ENCODE measurements at places on chromosomes 7 and 10. TPM values are rescaled to one million over a fixed set of nuclear protein-coding genes. Genes with fewer than 3 reads are reported as not detected.

The TMEM213 gene
- total RNA-seq, result not detected

- peak; percentile 76 for DNase-seq
Observed at GRCh38 chr10:47264797-47265281, 35.2 kb upstream of the GDF10 start.

DNA sequence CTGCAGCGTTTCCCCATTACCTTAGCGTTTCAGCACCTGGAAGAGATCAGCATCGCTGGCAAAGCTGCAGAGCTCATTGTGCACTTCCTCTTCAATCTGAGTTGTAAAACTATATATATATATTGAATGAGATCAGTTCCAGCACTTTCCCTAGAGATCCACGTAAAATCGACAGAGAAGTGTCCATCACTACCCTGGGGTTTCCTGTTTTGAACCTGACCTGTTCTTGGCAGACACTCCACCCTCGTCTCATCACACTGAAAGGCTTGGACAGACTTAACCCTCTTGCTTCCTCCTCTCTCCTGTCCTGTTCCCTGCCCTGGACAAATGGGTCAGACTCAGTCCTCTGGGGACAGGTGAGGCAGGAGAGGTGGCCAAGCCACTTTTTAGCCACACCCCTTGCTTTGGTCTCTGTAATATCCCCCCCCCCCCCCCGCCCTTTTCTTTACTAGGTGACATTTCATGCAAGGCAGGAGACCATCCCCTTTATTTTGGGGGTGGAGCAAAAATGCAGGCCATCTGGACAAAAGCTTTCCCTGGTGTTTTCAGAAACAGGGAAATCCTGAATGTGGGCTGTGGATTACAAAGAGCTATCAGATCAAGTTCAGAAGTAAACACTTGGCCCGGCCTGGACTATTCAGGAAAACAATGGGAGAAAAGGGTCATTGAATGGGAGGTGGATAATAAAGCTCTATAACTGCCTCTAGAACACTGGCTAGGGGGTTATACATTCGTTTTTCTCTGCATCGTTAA, 83.7 kb upstream of the KDM7A start:
- DNase-seq, result no peak

The CCDC3 gene
- not detected for total RNA-seq

GRCh38 chr10:44478040-44478439, 93.1 kb upstream of the CXCL12 start:
- no peak for DNase-seq

GRCh38 chr7:101614098-101614938, 14.8 kb downstream of the MYL10 start:
- no peak for DNase-seq

- DNase-seq, result no peak
Observed at GRCh38 chr10:2700626-2701305, 366.6 kb upstream of the PFKP start.

The TUBAL3 gene
- total RNA-seq, result not detected

GRCh38 chr7:106193661-106194060, 81.5 kb upstream of the SYPL1 start:
- DNase-seq, result no peak

GRCh38 chr10:521261-522250, 167.9 kb downstream of the DIP2C start:
- no peak for DNase-seq

DNA sequence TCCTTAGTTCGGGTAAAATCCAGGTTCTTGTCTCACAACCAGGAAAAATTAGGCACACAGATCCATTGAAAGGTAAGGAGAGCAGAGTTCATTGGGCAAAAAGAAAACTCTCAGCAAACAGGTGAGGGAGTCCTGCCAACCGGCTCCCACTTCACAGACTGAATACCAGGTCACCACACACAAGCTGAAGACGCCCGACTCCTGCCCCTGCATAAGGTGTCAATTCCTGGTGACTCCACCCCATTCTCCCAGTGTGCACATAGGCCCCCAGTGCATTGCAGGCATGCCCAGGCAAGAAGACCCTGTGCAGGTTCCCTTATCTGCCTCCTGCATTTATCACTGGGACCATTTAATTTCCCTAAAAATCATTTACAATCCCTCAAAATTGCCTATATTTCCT, 354.6 kb downstream of the LRRTM3 start:
- no peak for DNase-seq

DNA sequence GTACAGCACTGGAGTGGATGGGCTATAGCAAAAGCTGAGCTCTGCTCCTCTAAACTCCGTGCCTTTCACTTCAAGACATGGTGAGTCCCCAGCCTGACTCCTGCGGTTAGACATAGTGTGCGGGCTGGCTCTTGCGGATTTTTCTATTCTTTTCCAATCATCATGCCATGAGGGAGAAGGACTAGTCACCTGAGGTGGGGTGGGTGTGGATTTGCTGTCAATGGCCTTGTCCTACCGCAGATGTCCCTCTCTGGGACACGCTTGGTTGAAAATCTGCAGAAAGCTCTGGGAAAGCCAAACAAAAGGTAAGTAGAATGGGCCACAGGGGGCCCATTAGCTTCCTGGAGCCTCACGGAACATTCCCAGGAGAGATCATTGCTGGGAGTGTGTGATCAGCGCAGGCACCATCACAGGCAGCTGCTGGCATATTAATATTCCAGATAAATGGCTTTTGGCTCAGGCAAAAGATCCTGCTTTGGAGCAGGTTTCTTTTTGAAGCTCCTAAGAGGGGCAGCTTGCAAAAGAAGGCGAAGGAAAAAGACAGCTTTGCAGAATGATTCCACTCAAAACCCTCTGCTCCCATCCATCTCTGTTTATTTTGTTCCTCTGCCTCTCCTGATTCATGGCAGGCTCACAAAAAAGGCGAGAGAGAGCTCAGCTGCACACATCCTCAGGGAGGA, 509.0 kb upstream of the ZMIZ1 start:
- DNase-seq, result no peak

DNA sequence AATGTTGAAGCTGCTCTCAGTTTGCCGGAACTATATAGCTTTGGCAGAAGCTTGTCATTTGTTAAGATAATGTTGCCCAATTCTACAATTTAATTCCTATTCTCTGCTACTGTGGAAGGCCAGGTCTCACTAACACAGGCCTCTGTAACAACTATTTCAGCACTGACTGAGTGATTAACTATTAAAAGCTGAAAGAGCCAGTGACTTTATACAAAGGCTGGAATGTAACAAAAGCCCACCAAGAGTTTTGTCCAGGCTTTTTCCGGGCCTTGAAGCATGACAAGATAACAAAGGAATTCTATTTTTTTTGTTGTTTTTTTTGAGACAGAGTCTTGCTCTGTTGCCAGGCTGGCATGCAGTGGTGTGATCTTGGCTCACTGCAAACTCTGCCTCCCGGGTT, 795.6 kb downstream of the PHTF2 start:
- no peak for DNase-seq

The ARHGAP22 gene
- not detected for total RNA-seq

GRCh38 chr7:105951597-105951996, 11.5 kb upstream of the CDHR3 start:
- DNase-seq, result no peak

GRCh38 chr7:130179631-130180030, 25.6 kb downstream of the TMEM209 start:
- no peak for DNase-seq

DNA sequence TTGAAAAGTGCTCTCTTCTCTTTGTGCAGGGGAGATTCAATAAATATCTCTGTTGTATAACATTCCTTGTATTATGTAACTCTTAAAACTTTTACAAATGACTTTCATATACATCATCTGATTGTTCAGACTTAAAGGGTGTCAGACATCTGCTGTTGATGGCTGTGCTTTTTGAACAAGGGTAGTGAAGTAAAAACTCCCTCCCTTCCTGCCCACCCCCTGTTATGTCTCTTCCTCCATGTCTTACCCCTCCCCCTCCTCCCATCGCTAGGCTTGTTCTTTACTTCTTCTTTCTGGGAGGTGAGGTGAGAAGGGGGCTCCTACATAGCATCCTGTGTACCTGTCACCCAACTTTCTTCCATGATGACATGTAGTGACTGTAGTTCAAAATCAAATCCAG, 23.4 kb upstream of the ABCB4 start:
- DNase-seq, result no peak

Data from activated CD8-positive, alpha-beta T cell treated with anti-CD3 and anti-CD28 coated beads, Interleukin-2, amount 10 ng/mL, durations not matched to agents 7 days and 5 days (primary cell).